Activated naive CD4-positive, alpha-beta T cell treated with Interleukin-2 at 50 U/mL for 16 hours (primary cell): ENCODE measurements at places on chromosomes 2 and 18.

DNA sequence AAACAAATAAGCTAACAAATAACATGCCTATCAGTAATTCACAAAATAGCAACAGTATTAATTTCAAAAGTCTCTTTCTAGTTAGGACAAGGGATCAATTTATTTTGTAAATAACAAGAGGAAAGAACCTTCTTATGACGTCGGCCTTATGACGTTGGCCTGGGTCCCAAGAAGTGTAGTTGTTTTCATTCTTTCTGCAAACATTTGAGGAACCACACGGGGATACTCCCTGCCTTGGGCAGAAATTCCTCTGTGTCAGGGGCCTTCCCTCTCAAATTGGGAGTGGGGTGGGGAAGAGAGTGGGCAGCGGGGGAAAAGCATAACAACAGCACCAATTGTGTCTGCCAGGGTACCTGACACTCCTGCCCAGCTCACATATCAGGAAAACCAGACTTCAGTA is 1.3 kb downstream of the CCDC68 start:
- DNase-seq = no peak

GRCh38 chr2:239399433-239399920 is 1.3 kb downstream of the HDAC4 start:
- peak; percentile 44 for DNase-seq

GRCh38 chr2:140895378-140895777 is 1235.4 kb downstream of the LRP1B start:
- DNase-seq = no peak

GRCh38 chr2:85395912-85396475 is 14.2 kb downstream of the CAPG start:
- DNase-seq = no peak

- peak; percentile 51 for DNase-seq
Observed at GRCh38 chr18:63290821-63291200, 28.8 kb downstream of the BCL2 start.
